HTR-8/SVneo (cell line): ENCODE measurements at places on chromosomes 2 and 18.

GRCh38 chr2:24287171-24287570 is 73.2 kb downstream of the ITSN2 start:
- no peak for DNase-seq

GRCh38 chr18:36185157-36185556 is 2.1 kb upstream of the MOCOS start:
- no peak for DNase-seq

DNA sequence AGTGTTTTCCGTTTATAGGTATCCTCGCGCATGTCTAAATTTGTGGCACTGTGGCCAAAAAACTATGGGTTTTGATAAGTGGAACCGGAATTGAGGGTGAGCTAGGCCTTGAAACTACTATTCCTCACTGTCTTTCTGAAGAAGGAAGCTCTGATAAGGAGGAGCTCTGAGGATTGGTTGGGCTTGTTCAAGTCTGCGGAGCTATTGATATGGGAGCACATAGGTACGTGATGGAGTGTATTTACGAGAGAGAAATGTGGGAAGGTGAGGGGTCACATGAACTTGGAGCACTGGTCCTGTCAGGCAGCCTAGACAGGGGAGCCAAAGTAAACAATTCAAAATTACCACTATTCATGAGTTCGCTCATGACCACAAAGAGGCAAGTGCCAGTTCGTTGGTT is 131.4 kb downstream of the BABAM2 start:
- no peak for DNase-seq

- no peak for DNase-seq
Observed at GRCh38 chr18:80192653-80193385, 54.5 kb downstream of the PARD6G start.
